ENCODE measurements at places on chromosomes 7 and 10. TPM values are rescaled to one million over a fixed set of nuclear protein-coding genes. Genes with fewer than 3 reads are reported as not detected.

DNA sequence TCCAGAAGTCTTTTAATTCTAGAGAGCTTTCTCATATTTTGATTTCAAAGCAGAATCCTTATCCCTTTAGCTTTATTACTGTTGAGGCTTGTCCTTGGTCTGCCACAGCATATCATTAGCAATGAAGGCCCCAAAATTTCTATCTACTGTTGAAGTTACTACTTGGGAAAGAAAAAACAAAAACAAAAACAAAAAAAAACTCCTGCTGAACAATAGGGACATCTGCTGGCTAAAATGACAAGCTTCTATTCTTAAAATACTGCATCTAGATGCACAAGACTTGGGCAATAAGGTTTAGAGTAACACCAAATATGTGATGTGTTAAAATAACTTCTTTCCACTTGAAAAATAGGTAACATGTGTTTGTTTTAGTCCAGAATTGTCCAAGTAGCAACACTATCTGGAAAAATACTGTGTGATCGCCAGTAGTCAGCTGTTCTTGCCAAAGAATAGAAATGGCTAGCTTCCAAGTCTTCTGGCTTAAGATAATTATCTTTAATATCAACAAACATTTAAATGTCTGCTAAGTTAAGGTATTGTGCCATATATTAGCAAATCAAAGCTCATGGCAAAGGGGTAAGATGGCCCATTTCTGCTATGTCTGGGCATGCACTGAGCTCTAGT is 3.8 kb upstream of the DMTF1 start:
- peaks cover 10% of the 10 kb centered on the region for H3K4me1 ChIP-seq
- no peak for DNase-seq
- H3K27me3 ChIP-seq, result no peaks in the 10 kb centered on the region

Gene KCNH2
- total RNA-seq, result 0.36 TPM

DNA sequence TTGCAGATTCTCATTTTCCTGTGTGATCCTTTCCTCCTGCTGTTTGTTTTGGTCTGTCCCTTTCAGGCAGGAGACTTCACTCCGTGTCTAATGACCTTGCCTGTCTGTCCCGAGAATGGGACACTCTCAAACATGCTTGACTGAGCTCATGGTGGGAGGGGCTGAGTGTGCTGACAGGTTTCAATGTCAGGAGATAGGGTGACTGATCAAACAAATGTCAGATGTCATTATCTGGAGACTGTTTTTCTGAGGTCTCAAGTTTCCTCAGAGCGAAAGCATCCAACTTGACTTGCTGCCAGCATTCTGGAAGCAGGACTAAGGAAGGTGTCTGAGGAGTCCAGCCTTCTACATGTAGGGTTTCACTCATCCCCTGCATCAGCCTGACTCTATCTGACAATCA is 228.8 kb upstream of the KIAA1217 start:
- H3K27me3 ChIP-seq, result no peaks in the 10 kb centered on the region
- H3K36me3 ChIP-seq, result no peaks in the 10 kb centered on the region
- no peaks in the 10 kb centered on the region for H3K4me1 ChIP-seq
- H3K27ac ChIP-seq, result no peak overlapping the region
- DNase-seq, result no peak
- no peak overlapping the region for H3K4me3 ChIP-seq

Gene NRG3
- not detected for total RNA-seq

- no peak for DNase-seq
- no peaks in the 10 kb centered on the region for H3K4me1 ChIP-seq
- no peaks in the 10 kb centered on the region for H3K36me3 ChIP-seq
- no peaks in the 10 kb centered on the region for H3K27me3 ChIP-seq
- no peak overlapping the region for H3K4me3 ChIP-seq
- H3K27ac ChIP-seq, result no peak overlapping the region
Measured at GRCh38 chr7:79778786-79779770, 325.6 kb upstream of the MAGI2 start.

Gene CSTF2T
- 36.2 TPM for total RNA-seq

DNA sequence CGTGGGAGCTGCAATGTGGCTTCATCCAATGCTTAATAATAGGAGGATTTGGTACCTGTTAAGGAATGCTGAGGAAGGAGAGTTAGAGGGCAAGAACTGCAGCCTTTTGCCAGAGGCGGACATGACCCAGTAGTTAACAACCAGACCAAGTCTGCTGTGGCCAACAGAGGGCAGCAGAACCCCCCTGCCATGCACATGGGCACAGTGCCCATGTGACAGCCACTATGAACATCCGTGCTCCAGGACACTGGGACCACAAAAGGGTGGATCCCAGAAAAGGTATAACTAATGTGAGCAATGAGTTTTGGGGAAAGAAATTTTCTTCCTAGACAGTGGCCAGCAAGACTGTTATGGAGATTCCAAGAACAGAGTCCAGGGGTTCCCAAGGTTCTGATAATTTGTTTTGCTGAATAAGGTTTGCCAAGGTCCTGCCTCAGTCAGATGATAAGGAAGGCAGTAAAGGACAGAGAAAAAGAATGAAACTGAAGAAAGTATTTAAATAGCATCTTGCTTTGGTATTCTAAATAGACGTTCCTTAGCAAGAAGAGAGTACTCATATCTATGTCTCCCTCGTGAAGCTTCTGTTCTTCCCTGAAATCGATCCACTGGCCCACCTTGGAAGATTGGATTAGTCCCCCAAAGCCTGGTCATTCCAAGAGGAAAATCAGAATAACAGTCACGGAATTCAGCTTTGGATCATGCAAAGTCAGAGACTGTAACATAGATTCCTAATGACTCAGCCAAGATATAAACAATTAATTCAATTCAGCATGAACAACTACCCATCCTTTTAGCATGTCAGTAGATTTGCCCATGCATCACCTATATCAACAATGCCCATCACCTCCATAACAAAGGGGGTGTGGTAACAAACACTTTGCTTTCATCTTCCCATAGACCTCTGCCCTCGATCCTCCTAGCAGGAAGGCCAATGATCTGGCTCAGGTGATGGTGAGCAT is 56.0 kb downstream of the LGI1 start:
- H3K27ac ChIP-seq, result no peak overlapping the region
- peaks cover 27% of the 10 kb centered on the region for H3K27me3 ChIP-seq
- no peak overlapping the region for H3K4me3 ChIP-seq
- H3K4me1 ChIP-seq, result no peaks in the 10 kb centered on the region
- peak; percentile 71 for DNase-seq
- no peaks in the 10 kb centered on the region for H3K36me3 ChIP-seq

Gene POM121L12
- not detected for total RNA-seq

DNA sequence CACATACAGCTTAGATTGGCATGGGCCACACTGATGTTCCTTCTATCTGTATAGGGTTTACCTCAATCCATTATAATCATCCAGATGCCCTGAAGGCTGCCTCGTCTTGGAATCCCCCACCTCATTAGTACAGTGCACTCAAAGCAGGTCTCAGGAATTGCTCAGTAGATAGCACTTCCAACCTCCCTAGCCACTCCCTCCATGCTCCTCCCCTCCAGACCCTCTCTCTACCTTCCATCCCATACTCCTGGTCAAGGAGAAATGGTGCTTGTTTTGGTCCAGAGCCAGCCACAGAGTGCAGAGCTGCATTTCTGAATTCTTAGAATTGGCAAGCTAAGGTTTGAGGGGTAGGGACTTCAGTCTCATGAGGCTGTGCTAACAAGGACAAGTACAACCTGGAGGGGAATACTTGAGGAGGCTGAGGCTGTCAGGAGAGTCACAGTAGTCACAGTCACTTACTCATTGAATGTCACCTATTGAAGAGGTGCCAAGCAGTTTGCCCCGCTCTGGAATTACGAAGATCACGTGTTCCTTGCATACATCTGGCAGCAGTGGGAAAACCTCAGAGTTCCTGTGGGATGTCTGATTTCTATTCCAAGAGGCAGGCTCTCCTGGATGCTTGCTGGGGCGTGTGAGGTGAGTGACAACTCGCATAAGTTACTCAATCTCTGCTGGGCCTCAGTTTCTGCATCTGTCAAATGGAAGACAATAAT is 60.7 kb upstream of the ZNF746 start:
- H3K4me3 ChIP-seq, result no peak overlapping the region
- H3K27ac ChIP-seq, result no peak overlapping the region
- no peaks in the 10 kb centered on the region for H3K27me3 ChIP-seq
- DNase-seq, result no peak
- H3K4me1 ChIP-seq, result no peaks in the 10 kb centered on the region

Gene OR2A5
- not detected for total RNA-seq

Gene IQUB
- 0.05 TPM for total RNA-seq

DNA sequence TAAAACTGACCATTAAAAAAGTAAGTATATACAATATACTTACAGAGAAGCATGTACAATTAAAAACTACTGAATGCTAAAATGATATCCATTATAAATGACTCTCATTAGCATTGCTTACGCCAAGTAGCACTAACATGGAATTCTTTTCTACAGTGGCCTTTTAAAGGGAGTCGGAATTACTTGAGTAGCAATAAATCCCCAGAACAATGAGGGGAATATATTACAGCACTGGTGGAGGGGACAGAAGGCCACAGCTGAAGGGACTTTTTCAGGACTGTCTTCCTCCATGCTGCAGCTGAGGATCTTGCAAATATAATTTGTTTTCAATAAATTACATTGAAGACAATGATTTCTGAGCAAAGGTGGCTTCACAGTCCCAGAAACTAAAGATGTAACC is 97.0 kb downstream of the ALOX5 start:
- DNase-seq, result no peak
- no peak overlapping the region for H3K4me3 ChIP-seq
- H3K27ac ChIP-seq, result no peak overlapping the region
- H3K36me3 ChIP-seq, result peaks cover 3% of the 10 kb centered on the region
- H3K27me3 ChIP-seq, result no peaks in the 10 kb centered on the region

Gene ANKIB1
- total RNA-seq, result 55.7 TPM

DNA sequence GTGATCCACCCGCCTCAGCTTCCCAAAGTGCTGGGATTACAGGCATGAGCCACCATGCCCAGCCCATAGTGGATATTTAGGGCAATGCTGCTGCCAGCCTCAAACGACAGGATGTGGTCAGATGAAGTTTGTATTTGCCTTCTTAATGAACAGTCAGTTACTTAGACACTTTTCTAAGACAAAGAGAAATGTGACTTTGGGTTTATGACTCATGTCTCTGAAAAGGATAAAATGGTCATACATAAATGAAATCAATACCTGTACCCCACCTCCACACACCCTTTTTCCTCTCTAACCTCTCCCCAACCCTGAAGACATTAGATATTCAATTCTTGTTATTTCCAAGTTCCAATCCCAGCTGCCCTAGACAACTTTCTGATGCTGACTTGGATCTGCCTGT is 109.3 kb upstream of the INSIG1 start:
- no peak overlapping the region for H3K4me3 ChIP-seq
- H3K4me1 ChIP-seq, result peaks cover 16% of the 10 kb centered on the region
- peaks cover 8% of the 10 kb centered on the region for H3K27me3 ChIP-seq
- H3K36me3 ChIP-seq, result no peaks in the 10 kb centered on the region
- no peak overlapping the region for H3K27ac ChIP-seq

Gene MYOF
- total RNA-seq, result 23.8 TPM

Gene GIMAP1
- 4.9 TPM for total RNA-seq

All from activated CD4-positive, alpha-beta T cell treated with anti-CD3 and anti-CD28 coated beads, Interleukin-2, amount 10 ng/mL, durations not matched to agents 24 days and 14 days (primary cell).